ENCODE measurements at places on chromosomes 6 and 20.

DNA sequence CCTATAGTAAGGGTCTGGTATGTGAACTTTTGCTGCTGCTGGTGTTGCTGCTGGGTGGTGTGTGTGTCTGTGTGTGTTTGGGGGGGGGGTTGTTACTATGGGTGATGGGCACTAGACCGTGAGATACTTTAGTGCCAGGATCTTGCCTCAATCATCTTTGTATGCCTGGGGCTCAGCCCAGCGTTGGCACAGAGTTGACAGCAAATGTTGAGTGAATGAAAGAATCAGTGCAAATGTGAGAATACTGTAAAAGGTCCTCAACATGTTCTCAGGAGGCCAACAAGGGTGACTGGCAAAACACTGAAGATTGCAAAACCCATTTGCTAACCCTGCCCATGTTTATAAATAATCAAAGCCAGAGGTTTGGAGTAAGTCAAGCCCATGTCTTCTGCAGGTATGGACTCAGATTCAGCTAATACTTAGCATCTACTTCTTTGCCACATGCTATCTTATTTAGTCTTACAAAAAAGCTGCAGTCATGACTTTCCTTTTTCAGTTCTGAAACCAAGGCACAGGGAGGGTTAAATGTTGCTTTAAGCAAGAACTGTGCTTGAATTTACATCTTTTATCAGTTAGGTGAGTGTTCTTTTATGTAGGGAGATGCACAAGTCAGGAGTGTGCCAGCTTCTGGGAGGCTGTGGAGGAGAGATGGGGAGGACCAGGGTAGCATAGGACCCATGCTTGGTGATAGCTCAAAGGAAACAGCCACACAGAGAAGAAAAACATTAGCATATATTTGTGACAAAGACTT is 125.3 kb upstream of the SPACA1 start:
- peaks cover 17% of the 10 kb centered on the region for H3K27me3 ChIP-seq
- no peaks in the 10 kb centered on the region for H3K36me3 ChIP-seq
- H3K27ac ChIP-seq: no peak overlapping the region
- no peaks in the 10 kb centered on the region for H3K4me1 ChIP-seq
- no peak overlapping the region for H3K4me3 ChIP-seq

DNA sequence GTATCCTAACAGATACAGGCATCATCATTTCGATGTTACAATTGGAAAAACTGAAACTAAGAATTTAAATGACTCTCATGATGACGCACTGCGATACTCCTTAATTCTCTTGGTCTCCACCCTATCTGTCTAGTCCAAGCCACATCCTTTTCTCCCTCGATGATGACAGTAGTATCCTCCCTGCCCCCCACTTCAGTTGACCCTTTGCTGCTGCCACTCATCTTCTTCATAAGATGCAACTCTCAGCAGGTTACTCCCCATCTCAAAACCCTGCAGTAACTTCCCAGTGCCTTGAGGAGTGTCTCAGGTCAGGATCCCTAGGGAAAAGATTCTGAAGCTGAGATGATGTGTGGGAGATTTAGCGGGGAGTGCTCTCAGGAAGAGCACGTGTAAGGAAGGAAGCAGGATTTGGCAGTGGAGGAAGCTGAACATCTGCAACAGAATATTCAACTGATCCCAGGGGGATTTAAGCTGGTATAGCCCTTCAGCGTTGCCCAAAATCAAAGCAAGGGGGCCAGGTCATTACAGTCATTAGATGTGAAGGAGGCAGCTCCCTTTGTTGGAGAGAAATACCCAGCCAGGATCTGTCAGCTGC is 16.1 kb downstream of the JPH2 start:
- DNase-seq: no peak
- no peaks in the 10 kb centered on the region for H3K4me1 ChIP-seq
- H3K27ac ChIP-seq: no peak overlapping the region
- H3K4me3 ChIP-seq: no peak overlapping the region

DNA sequence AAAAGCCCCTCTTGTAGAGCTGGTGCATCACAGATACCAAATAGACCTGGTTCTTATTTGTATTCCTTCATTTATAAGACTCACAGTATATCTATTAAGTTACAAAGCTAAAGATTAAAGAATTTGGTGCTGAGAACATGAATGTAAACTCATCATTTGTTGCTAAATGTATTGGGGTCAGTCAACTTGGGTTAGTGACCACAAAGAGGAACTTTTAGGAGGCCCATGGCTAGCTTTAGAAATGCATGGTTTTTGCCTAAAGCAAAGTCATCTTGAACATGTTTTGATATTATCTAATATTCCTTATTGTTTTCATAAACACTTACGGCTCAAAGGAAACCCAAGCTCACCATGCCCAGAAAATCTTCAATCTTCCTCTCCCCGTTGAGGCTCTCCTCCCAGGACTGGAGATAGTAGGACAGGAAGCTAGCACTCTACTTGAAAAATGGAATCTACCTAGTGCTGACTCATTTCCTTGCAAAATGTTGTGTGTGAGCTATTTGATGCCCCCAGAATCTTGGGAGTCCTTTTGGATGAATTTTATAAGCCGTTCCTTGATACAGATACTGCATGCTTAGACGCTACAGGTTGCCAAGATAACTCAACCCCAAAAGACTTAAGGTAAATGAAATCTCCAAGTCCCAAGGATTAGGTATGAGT is 121.4 kb downstream of the BMP2 start:
- no peak overlapping the region for H3K4me3 ChIP-seq
- no peaks in the 10 kb centered on the region for H3K36me3 ChIP-seq
- no peak overlapping the region for H3K27ac ChIP-seq
- H3K4me1 ChIP-seq: no peaks in the 10 kb centered on the region

DNA sequence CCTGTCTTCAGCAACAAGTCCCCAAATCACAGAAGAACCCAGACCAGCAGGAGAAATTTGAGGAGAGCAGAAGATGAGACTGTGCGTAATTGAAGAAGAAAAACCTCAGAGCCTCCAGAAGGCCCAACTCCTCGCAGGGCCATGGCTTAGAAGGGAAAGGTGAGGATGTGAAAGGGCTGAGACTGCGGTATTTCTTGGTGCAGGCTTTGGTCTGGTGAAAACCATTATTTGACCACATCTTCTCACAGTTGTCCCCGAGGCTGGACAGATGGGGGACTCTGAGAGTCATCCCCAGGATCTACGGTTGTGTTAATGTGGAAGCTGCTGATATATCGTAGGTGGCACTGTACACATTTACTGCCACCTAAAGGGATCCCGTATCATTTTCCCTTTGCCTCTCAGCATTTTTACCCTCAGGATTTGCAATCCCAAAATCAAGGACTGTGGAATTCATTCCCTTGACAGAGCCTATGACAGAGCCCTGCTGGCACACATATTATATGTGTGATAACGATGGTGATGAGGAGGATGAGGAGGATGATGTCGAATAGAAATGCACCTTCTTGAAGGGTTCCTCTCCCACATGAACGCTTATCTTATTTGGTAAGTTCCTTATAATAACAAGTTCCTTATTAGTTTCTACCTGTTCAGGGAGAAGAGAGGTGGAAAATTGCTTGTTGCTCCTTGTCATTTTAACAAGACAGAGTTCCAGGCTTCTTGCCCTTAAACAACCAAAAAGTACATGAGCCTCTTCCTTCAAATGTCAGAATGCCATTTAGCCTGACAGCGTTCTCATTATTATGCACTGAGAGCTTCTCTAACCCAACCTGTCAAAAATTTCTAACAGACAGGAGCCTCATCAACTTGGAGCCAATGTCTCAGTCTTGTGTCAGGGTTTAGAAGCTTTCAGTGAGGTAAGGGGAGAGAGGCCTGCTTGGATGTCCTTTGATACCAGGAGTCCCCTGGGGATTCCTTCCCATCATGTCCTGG is 135.8 kb downstream of the PXDC1 start:
- no peaks in the 10 kb centered on the region for H3K4me1 ChIP-seq
- no peak for DNase-seq
- no peak overlapping the region for H3K4me3 ChIP-seq

DNA sequence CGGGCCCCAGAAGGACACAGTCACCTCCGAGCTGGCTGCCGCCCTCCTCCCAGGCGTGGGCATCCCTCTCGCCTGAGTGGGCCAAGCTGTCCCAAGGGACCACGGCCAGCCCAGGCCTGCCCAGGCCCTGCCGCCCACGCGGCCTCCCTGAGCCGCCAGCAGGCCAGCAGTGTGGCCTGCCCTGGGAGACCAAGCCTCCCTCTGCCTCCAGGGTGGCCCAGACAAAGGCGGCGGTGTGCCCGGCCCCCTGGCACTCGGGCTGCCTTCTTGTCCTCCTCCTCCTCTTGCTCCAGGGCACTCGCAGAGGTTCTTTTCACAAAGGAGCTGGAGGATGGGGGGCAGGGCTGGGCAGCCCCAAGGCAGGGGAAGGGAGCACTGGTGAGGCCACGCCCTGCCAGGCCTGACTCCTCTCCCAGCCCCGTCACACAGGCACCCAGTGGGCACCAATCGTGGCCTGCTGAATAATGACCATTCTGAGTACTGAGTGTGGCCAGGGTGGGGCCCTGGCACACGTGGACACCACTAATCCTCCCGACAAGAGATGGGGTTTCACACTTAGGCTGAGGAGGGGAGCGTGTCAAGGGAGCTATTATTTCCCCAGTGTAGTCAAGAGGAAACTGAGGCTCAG is 25.3 kb downstream of the NOL4L start:
- no peak overlapping the region for H3K27ac ChIP-seq
- H3K27me3 ChIP-seq: no peaks in the 10 kb centered on the region
- H3K4me1 ChIP-seq: peaks cover 24% of the 10 kb centered on the region

DNA sequence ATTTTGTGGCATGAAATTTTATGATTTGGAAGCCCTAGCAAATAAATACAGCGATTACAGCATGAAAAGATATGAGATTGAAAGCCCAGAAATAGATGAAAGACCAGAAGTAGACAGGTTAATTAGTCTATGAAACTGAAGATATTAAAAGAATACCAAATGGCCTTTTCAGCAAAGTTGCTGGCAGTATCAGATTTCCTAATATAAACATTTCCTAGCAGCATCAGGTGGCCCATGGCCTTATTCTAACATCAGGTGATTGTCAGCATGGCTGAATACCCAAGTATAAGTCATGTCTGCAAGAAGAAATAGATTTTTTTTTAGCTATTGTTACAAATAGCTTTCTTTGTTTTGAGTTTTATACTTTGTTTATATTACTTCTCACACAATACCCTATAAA is 93.2 kb downstream of the CLVS2 start:
- no peaks in the 10 kb centered on the region for H3K4me1 ChIP-seq
- no peak for DNase-seq
- no peak overlapping the region for H3K4me3 ChIP-seq

DNA sequence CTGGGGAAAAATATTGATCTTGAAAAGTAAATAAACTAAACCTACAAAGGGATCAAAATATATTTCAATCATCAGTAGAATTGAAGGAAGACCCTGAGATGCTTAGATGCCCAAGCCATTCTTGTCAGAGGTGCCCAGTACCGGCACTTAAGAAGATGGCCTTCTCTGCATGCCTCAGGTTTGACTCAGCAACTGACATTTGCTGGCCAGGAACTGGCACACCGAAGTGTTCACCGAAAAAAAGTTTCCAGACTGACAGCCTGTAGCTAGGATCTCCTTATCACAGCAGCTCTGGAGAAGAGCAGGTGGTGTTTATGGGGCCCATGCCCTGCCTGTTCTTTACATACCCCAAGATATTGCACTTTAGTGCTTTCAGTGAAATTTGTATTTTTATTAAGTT is 203.2 kb downstream of the MOXD1 start:
- no peaks in the 10 kb centered on the region for H3K4me1 ChIP-seq
- H3K4me3 ChIP-seq: no peak overlapping the region
- DNase-seq: no peak
- no peak overlapping the region for H3K27ac ChIP-seq

GRCh38 chr20:23023621-23024177 is 11.4 kb upstream of the SSTR4 start:
- H3K4me1 ChIP-seq: no peaks in the 10 kb centered on the region
- no peak overlapping the region for H3K4me3 ChIP-seq
- H3K27ac ChIP-seq: no peak overlapping the region

DNA sequence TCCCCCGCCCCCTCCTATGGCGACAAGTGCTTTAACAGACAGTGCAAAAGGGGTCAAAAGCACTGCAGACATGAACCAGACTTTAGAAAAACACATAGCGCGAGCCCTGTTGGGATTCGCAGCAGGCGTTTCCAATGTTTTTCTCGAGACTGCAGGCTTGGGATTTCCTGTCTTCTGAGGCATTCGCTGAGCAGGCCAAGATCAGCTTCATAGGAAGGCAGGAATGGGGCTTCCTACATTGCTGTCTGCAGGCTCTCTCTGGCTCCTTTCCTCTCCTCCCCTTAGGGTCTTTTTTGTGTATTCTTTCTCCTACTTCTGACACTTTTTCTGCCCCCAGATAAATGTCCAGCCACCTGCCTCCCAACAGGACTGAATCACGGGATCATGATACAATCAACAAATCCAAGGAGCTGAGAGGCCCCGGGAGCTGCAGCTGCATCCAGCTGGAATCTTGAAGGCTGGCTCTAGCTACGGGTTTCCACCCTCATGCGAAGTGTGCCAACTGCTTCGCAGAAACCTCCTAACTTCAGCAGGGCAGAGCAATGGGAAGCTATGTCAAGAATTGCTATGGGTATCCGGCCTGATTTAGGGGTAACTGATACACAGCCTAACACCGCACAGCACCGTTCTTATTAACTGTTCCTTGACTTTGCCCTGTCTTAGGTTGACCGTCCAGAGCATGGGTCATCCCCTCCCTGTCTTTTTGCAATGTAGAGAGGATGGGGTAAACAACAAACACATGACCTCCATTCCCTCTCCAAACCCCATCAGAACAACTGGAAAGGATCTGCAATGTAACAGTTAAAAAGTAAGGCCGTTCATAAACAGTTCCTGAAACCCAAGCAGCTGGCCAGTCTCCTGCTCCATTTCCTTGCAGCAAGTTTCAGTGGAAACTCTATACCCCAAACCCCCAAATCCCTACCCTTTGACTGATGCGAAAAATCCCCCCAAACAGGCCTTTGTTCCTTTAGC is 31.5 kb downstream of the SNX5 start:
- peaks cover 15% of the 10 kb centered on the region for H3K36me3 ChIP-seq
- H3K4me3 ChIP-seq: no peak overlapping the region
- no peaks in the 10 kb centered on the region for H3K27me3 ChIP-seq
- H3K4me1 ChIP-seq: peaks cover 18% of the 10 kb centered on the region

GRCh38 chr6:30075790-30076732 is 492 bp upstream of the RNF39 start:
- H3K4me1 ChIP-seq: peaks cover 45% of the 10 kb centered on the region
- H3K27ac ChIP-seq: no peak overlapping the region
- H3K4me3 ChIP-seq: peak overlapping the region; percentile 10
- peaks cover 90% of the 10 kb centered on the region for H3K27me3 ChIP-seq
- H3K36me3 ChIP-seq: peaks cover 9% of the 10 kb centered on the region
- DNase-seq: no peak

GRCh38 chr6:53281518-53282215 is 67.1 kb downstream of the ELOVL5 start:
- H3K36me3 ChIP-seq: peaks cover 69% of the 10 kb centered on the region
- no peak for DNase-seq
- H3K4me1 ChIP-seq: peaks cover 21% of the 10 kb centered on the region
- H3K27ac ChIP-seq: no peak overlapping the region
- H3K27me3 ChIP-seq: no peaks in the 10 kb centered on the region

Measured in activated naive CD4-positive, alpha-beta T cell treated with anti-CD3 and anti-CD28 coated beads, Interleukin-2, amount 10 ng/mL, durations not matched to agents 7 days and 5 days (primary cell).